ENCODE measurements at places on chromosomes 12 and 14.
A peak's percentile ranks its signal among the peaks of the same experiment; 100 is the strongest.

DNA sequence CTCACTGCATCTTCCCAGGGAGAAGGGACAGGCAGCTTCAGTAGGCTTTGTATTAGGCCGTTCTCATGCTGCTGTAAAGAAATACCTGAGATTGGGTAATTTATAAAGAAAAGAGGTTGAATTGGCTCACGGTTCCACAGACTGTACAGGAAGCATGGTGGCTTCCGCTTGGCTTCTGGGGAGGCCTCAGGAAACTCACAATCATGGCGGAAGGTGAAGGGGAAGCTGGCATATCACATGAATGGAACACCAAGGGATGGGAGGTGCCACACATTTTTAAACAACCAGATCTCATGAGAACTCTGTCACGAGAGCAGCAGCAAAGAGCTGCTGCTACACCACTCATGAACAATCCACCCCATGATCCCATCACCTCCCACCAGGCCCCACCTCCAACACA, 182.2 kb upstream of the SFSWAP start:
- DNase-seq = no peak

GRCh38 chr12:98418357-98419075, 96.9 kb upstream of the TMPO start:
- DNase-seq = peak; percentile 84

DNA sequence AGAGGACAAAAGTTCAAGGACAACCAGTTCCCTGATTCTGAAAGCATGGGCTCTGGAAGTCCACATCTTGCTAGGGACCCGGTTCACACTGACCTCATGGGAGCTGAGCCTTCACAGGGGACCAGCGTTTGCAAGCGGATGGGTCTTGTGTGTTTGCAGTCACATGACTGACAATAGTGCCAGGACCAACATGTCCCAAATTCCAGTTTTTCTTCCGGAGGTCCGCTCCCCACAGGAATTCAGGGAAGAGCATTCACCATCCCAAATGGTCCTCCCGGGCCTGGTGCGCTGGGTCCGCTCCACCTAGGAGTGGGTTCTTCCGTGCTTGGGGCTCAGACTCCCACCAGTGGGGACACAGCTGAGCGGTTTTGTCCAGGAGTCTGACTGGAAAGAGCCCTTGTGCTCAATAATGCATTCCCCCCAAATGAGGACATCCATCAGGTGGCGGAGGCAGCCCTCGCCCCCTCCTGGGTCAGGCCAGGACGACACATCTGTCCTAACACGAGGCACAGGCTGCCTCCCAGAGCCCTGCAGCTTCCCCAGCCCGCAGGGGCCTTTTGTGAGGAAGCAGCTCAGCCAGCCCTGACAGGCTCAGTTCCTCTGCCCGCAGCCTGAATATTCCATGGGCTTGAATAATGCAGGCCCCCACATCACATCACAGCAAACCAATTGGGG, 91.8 kb upstream of the BCL11B start:
- DNase-seq = no peak

DNA sequence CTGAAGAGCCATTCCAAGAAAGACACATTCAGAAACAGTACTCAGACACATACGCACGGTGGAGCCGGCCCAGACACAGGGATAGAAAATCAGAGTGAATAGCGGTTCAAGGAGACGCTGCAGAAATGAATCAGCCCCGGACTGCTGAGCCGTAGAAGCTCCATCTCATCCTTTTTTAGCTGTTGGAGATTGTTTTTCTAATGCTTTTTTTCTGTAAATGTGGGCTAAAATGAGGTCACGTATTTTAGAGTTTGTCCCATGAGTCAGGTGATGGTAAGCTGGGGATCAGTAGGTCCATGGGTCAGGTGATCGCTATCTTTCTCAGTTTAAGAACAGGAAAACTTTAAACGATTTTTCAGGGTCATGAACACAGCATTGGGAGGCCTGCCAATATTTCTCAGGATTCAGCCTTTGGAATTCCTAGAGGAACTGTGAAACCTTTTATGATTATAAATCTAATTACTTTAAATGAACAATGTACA, 202.4 kb downstream of the ITPR2 start:
- DNase-seq = no peak

- DNase-seq = no peak
These were observed 59.6 kb upstream of the FERMT2 start for GRCh38 chr14:53010193-53011040.

DNA sequence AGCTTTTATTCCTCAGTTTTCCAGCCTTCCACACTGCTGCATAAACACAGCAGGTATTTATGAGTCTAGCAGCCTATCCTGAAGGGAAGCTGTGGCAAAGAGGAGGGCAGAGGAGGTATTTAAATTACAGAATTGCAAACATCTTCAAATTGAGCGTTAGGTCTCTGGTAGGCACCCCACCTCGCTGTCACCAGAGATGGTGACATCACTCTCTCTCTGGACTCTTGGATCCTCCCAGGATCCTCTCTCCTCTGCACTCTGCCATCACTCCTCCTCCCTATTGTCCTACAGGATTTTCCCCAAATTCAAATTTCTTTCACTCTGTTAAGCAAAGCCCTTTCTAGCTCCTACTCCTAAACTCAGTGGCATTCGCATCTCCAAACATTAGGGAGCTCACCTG, 6.7 kb downstream of the PLEKHD1 start:
- no peak for DNase-seq
